Activated CD8-positive, alpha-beta T cell treated with anti-CD3 and anti-CD28 coated beads, Interleukin-2, amount 10 ng/mL, durations not matched to agents 7 days and 5 days (primary cell): ENCODE measurements at places on chromosomes 2 and 18.
A peak's percentile ranks its signal among the peaks of the same experiment; 100 is the strongest.

- H3K27me3 ChIP-seq = no peaks in the 10 kb centered on the region
- H3K4me3 ChIP-seq = no peak overlapping the region
- no peak for DNase-seq
- no peaks in the 10 kb centered on the region for H3K36me3 ChIP-seq
These were observed 237.2 kb upstream of the ETAA1 start for GRCh38 chr2:67159929-67160328.

DNA sequence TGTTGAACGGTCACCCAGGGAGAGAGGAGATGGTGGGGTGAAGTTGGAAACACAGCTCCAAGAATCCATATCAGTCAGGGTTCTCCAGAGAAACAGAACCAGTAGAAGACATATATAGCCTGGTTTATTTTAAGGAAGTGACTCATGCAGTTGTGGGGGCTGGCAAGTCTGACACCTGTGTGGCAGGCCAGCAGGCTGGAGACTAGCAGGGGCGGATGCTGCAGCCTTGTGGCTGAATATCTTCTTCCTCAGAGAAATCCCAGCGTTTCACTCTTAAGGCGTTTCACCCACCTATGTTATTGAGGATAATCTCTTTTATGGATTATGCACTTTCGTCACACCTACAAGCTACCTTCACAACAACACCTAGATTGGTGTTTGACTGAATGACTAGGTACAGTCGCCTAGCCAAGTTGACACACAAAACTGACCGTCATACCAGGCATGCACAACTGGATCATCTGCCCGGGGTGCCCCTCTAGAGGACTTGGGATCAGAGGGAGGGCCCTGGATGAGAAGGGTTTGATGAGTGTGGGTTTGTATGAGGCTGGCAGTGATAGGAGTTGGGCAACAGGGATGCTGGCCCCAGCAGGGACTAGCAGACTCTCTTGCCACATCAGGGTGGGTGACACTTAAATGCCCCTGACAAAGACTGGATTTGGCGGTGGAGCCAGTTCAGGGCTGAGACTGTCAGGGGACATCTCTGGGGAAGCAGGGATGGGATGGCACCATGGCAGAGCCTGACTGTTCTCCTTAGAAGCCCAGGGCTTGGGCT, 23.4 kb downstream of the MROH2A start:
- H3K4me3 ChIP-seq = no peak overlapping the region
- peaks cover 5% of the 10 kb centered on the region for H3K4me1 ChIP-seq
- peaks cover 6% of the 10 kb centered on the region for H3K27me3 ChIP-seq
- DNase-seq = peak; percentile 48
- H3K36me3 ChIP-seq = no peaks in the 10 kb centered on the region

DNA sequence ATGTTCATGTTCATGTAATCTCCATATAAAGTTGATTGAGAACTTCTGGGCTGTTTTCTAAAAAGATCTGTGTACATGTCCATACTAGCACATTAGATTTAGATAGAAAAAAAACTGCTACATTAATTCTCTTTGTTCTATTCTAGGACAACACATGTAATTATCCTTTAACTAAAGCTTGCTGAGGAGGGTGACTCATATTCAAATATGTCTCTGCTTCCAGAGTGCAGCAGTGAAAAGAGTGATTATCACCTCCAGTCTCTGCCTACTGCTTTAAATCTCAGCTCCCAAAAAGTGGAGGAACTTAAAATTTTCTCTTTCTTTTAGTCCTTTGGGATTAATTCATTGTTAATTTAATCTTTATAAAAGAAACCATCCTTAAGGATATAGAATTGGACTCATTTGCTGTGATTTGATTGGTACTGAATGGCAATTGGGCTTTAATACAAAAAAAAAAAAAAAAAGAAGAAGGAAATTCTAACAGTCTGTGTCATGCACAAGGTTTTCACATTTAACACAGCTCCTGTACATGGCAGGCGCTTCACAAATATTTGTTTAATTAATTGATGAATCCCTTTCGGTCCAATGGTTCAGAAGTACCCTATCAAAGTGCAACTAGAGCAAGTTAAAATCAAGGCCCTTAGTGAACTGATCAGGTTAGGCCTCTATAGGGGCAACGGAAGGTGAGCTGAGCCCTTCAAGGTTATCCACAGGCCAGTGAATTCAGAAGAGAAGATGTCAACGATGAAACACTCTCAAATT, 214.0 kb upstream of the KCNJ3 start:
- DNase-seq = no peak
- no peaks in the 10 kb centered on the region for H3K27me3 ChIP-seq
- H3K4me3 ChIP-seq = no peak overlapping the region
- no peaks in the 10 kb centered on the region for H3K36me3 ChIP-seq

GRCh38 chr2:169397697-169398096, 35.4 kb upstream of the LRP2 start:
- H3K36me3 ChIP-seq = no peaks in the 10 kb centered on the region
- H3K27me3 ChIP-seq = peaks cover 13% of the 10 kb centered on the region
- H3K4me1 ChIP-seq = peaks cover 4% of the 10 kb centered on the region
- H3K4me3 ChIP-seq = no peak overlapping the region
- no peak overlapping the region for H3K27ac ChIP-seq

DNA sequence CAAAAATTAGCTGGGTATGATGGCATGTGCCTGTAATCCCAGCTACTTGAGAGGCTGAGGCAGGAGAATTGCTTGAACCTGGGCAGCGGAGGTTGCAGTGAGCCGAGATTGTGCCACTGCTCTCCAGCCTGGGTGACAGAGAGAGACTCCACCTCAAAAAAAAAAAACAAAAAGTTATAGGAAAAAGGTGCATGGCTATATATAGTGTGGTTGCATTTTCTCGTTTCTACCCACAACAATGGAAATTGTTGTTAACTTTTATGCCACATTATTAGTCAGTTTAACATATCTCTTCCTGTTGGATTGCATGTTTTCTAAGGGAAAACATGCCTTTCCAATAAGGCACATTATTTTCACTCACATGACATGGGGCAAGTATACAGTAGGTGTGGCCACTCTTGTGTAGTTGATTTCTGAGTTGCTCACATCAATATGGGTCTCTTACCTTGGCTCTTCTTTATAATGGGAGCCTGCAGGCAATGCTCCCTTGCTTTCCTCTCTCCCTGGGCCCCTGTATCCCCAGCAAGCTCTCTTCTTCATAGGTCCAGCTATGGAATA, 610.0 kb downstream of the RNF144A start:
- peaks cover 29% of the 10 kb centered on the region for H3K4me1 ChIP-seq
- H3K36me3 ChIP-seq = peaks cover 61% of the 10 kb centered on the region
- H3K27me3 ChIP-seq = no peaks in the 10 kb centered on the region
- DNase-seq = no peak
- H3K27ac ChIP-seq = no peak overlapping the region

DNA sequence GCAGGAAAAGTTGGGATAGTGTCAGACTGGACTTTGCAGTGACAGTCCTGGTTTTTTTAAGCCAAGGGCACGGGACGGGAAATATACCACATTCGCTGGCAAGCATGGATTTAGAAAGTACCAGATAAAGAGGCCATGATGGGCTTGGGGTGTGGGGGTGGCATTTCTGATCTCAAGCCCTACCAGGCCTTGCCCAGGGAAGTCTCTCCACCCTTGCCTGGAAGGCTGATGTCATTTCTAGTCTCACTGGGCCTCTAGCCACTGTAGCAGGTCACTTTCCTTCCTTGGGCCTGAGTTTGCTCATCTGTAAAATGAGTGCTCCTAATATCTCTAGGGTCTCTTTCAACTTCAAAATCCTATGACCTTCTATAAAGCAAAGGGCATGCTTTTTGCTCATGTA, 1.8 kb downstream of the ZBTB7C start:
- H3K4me3 ChIP-seq = no peak overlapping the region
- H3K4me1 ChIP-seq = peaks cover 15% of the 10 kb centered on the region
- H3K36me3 ChIP-seq = peaks cover 3% of the 10 kb centered on the region
- H3K27me3 ChIP-seq = peaks cover 67% of the 10 kb centered on the region
- H3K27ac ChIP-seq = no peak overlapping the region

DNA sequence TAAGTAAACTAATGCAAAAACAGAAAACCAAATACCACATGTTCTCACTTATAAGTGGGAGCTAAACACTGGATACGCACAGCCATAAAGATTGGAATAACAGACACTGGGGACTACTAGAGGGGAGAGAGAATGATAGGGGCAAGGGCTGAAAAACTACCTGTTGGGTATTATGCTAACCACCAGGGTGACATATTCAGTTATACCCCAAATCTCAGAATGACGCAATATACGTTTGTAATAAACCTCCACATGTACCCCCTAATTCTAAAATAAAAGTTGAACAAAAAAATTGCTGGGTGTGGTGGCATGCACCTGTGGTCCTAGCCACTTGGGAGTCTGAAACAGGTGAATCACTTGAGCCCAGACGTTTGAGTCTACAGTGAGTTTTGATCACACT, 157.2 kb downstream of the EXOC6B start:
- H3K27me3 ChIP-seq = no peaks in the 10 kb centered on the region
- H3K27ac ChIP-seq = no peak overlapping the region
- H3K4me1 ChIP-seq = no peaks in the 10 kb centered on the region
- H3K36me3 ChIP-seq = peaks cover 2% of the 10 kb centered on the region

- no peak overlapping the region for H3K4me3 ChIP-seq
- peaks cover 23% of the 10 kb centered on the region for H3K36me3 ChIP-seq
- no peaks in the 10 kb centered on the region for H3K27me3 ChIP-seq
- no peak for DNase-seq
- no peak overlapping the region for H3K27ac ChIP-seq
These were observed 92.9 kb downstream of the MAP4K4 start for GRCh38 chr2:101790416-101790815.
